ENCODE measurements at places on chromosomes 7 and 10.

DNA sequence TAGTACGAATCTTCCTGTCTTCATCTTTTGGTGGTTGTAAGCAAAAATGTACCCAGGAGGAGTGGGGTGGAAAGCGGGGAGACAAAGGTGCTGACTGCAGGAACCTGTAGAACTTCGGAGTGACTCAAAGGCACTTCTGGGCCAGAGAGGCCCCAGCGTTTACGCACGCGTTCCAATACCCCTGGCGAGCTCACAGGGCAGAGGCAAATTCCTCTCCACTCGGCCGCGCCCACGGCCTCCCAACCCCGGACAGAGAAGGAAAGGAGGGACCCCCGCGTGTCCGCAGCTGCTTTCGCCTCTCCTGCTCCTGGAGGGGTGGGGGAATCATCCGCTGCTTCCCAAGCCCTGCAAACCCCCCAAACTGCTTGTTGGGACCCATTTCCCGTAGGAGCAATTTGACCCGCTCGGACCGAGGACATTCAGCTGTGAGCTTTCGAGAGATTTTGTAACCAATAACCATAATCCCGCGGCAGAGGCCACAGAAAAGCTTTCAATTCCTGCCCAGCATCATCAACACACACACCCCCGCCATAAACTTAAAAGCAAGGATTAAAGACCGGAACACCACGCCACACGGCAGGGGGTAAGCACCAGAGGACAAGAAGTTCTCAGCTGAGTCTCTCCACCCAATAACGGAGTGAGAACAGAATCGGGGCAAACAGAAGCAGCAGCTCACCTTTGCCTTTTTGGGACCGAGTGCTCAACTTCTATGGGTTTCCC is 2.3 kb downstream of the IGF2BP3 start:
- no peak for DNase-seq

GRCh38 chr10:108014902-108015177 is 850.3 kb upstream of the SORCS1 start:
- DNase-seq: no peak

DNA sequence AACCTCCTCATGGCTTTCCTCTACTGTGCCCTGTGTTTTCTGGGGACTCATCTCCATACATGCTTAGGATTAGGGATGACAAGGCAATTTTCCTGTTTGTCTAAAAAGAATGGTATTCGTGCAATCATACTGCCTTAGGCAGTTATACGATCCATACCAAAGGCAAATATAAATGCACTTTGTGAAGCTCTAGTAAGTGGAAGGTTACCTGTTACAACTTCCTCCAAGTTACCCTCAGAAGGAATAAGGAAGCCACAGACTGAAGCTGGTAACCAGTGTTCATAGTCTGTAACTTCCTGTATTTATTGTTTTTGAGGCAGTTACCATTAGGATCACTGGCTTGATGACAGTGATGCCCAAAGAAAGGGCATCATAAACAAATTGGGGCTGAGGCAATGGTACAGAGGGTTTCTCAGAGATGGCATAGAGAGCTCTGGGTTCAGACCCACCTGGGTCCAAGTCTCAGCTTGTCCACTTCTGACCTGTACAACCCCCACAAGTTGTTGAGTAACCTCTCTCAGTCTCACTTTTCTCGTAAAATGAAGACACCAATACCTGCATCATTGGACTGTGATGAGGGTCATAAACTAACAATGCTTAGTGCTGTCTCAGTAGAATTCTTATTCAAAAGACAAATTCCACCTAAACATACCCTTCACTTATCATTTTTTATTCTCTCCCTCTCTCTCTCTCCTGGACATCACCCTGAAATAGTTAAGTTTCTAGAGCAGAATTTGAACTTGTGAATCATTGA is 138.2 kb downstream of the ELMO1 start:
- no peak for DNase-seq

- DNase-seq: no peak
Observed at GRCh38 chr10:78209970-78210369, 176.3 kb downstream of the RPS24 start.

GRCh38 chr10:97928897-97929296 is 79.3 kb downstream of the GOLGA7B start:
- DNase-seq: no peak

DNA sequence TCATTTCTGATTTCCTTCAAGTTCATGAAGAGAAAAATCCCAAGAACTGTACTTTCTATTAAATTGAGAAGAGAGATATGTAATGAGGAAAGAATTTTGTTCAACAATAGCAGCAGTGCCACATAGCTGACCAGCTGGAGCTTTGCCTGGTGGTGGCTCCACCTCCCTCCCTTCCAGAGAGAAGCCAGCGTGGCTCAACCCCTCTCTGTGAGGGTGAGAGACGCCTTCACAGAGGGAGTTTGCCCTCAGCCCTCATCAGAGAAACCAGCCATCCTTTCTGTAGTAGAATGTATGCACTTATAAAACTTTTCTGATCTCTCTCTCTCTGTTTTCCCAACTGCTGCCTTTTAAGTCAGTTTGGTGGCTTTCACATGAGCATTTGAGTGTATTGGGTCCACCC is 20.5 kb upstream of the COL1A2 start:
- DNase-seq: peak; percentile 89

GRCh38 chr10:101453318-101453717 is 99.4 kb downstream of the BTRC start:
- DNase-seq: peak; percentile 26

- no peak for DNase-seq
Observed at GRCh38 chr7:47542051-47542450, 39.9 kb downstream of the TNS3 start.

GRCh38 chr7:143503261-143503660 is 25.6 kb downstream of the TAS2R41 start:
- no peak for DNase-seq

- DNase-seq: peak; percentile 11
Observed at GRCh38 chr7:97851683-97852082, 20.5 kb downstream of the ASNS start.

DNA sequence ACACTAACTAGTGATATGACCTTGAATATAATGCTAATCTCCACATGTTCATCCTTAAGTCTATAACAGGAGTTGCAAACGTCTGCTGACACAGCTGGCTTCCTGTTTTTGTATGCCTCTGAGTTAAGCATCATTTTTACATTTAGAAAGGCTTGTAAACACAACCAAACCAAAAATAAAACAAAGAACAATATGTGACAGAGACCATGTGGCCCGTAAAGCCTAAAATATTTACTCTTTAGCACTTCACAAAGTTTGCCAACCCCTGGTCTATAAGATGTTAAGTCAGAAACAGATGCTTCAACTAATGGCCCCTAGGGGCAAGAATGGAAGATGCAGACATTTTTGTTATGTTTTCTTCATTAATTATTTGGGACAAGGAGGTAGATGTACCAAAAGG is 109.3 kb downstream of the CPEB3 start:
- no peak for DNase-seq

DNA sequence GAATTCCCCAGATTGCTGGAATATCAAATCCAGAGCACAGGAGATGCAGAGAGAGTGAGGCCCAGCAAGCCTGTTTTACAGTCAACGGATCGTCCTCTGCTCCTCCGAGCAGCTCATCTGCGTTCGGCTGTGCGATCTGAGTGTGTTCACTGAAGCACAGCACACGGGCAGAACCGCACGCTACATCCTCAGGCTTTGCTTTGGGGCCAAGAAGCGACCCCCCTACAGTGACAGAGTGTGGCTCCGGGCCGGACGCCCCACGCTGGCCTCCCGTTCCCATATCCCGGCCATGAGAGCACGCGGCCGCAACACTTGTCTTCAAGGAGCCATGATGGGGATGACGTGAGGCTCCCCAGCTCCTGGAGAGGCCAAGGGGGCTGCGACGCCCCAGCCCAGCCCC is 431.4 kb downstream of the DNAJB6 start:
- no peak for DNase-seq

DNA sequence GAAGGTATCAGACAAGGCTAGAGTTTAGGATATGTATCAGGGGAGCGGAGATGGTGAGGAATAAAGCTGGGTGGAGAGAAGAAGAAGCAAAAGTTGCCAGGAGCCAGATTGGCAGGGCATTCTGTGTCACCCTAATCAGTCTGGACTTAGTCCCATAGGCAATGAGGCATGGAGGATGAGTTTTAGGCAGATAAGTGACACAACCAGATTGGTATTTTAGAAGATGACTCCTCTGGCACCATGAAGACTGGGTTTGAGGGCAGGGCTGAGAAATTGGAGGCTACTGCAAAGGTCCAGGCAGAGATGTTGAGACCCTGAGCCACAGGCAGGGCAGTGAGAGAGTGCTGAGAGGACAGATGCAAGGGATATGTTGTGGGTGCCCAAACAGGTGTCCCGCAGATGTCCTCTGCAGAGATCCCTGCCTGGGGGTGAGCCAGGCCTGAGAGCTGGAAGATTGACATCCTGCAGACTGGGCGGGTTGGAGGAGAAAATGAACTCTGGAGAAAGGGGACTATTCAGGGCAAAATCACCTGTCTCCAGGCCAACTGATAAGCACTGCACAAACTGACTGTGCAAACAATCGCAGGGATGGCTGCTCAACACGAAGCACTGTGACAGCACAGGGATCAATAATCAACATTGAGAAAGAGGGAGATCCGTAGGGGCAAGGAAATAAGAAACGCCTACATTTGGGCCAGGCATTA is 11.9 kb upstream of the HABP2 start:
- no peak for DNase-seq

DNA sequence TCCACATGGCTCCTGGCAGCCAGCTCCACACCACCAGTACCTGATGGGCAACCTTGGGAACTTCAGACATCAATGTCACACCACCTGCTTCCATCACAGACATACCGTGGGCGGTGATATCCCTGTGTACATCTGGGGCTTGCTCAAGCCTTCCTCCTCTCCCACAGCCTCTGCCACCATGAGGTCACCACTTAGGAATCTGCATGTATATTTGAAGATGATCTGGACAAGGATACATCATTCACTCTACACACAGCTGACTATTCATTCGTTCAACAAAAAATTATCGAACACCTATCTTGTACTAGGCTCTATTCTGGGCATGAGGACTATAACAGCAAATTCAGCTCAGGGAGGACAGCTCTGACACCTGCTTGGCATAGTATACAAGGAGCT is 6.8 kb downstream of the DLG5 start:
- peak; percentile 78 for DNase-seq

GRCh38 chr10:71285180-71285545 is 33.9 kb upstream of the SLC29A3 start:
- peak; percentile 44 for DNase-seq
